ENCODE measurements at places on chromosomes 6 and 20.

GRCh38 chr6:130148181-130148580 lies 74.6 kb downstream of the SAMD3 start:
- no peak for DNase-seq

DNA sequence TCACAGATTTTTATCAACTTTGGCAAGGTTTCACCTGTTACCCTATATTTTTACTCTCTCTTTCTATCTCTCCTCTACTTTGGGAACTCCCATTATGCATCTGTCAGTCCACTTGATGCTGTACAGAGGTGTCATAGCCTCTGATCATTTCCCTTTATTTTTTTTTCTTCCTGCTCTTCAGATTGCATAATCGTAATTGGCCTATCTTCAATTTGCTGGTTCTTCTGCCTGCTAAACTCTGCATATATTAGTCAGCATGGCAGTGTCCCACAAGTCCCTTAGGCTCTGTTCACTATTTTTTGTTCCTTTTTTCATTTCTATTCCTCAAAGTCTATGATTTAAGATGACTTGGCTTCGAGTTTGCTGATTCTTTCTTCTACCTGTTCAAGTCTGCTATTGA lies 44.7 kb upstream of the MICB start:
- DNase-seq: no peak

DNA sequence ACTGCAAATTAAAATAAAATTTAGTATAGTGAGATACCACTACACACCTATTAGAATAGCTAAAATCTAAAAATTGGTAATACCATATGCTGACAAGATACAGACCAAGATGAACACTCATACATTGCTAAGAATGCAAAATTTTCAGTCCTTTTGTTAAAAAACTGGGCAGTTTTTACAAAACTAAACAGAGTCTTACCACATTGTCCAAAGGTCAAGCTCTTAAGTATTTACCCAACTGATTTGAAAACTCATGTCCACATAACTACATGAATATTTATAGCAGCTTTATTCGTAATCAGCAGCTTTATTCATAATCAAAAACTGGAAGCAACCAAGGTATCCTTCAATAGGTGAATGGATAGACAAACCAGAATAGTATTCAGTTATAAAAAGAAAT lies 10.0 kb downstream of the POLR3F start:
- DNase-seq: no peak

GRCh38 chr6:14883921-14884320 lies 361.9 kb upstream of the JARID2 start:
- no peak for DNase-seq

GRCh38 chr6:18171871-18172270 lies 16.6 kb downstream of the KDM1B start:
- DNase-seq: no peak

- DNase-seq: no peak
Observed at GRCh38 chr6:115675443-115675842, 385.2 kb downstream of the FRK start.

GRCh38 chr6:170063431-170063830 lies 227.4 kb downstream of the DLL1 start:
- DNase-seq: no peak

GRCh38 chr6:111069382-111070104 lies 17.8 kb upstream of the SLC16A10 start:
- DNase-seq: no peak

GRCh38 chr6:17086469-17086868 lies 15.4 kb upstream of the STMND1 start:
- peak; percentile 8 for DNase-seq

GRCh38 chr20:1426231-1426849 lies 33.5 kb upstream of the FKBP1A start:
- DNase-seq: no peak

- DNase-seq: peak; percentile 49
Observed at GRCh38 chr20:16821211-16822089, 73.3 kb downstream of the OTOR start.

DNA sequence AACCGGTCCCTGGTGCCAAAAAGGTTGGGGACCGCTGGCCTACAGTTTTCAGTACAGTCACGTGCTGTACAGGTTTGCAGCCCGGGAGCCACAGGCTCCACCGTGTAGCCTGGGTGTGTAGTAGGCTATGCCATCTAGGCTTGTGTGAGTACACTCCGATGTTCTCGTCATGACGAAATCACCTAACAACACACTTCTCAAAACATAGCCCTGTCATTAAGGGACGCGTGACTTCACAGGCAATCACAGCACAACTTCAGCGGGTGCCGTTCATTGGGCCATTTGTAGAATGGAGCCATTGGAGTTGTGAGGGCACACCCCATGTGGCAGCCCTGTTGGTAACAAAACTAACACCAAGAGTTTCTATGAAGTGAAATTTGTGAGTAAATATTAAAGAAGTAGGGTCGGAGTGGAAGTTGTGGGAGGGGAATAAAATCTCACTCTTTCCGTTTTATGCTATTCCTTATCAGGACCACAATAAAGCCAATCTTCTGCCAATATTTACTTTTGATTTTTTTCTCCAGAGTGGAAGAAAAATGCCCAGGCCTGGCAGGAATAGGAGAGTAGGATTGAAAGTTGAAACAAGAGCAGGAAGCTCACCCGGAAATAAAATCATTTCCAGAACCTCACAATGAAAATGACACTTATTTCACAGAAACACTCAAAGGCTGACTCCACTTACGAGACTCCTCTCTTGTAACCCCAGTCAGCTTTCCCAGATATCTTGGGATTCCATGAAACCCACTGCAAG lies 63.7 kb upstream of the PTPN1 start:
- no peak for DNase-seq

- DNase-seq: no peak
Observed at GRCh38 chr6:159399751-159400221, 230.6 kb downstream of the FNDC1 start.

- DNase-seq: no peak
Observed at GRCh38 chr20:16535277-16535676, 38.0 kb downstream of the KIF16B start.

DNA sequence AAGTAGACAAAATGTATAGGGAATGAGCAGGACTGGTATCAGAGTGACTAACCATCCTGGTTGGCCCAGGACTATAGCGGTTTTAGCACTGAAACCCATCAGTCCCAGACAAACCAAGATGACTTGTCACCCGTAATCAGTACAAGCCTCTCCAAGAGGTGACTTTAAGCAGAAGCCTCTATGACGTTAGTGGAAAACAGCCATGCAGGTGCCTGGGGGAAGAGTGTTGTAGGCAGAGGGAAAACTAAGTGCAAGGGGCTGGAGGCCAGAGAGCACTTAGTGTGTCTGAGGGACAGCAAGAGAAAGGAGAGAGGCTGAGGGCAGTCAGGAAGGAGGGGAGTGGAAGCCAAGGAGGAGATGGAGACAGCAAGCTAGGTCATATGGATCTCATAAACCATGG lies 2.1 kb downstream of the SGK2 start:
- DNase-seq: no peak

DNA sequence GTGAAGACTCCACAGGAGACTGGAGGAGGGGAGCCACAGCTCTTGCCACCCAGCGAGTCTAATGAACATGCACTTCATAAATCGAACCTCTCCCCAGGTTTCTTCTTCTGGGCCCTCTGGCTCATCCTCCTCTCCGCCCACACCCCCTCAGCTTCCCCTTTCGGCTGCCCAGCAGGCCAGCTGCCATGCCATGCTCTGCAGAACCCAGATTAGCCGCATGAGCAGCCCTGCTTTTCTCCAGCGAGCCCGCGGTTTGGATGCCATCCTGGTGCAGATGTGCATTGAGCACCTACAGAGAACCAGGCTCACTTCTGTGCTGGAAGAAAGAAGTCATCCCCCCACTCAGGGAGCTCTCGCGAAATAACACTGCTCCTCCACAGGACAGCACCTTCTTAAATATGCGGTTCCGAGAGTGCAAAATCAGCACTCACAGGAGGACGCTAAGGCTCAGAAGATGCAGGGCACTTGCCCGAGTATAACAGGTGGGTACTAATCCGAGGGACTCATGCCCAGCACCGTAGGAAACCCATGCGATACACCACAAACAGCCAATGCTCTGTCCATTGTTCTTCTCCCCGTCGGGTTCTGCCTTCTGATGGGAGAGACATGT lies 143.0 kb upstream of the THBS2 start:
- DNase-seq: no peak

DNA sequence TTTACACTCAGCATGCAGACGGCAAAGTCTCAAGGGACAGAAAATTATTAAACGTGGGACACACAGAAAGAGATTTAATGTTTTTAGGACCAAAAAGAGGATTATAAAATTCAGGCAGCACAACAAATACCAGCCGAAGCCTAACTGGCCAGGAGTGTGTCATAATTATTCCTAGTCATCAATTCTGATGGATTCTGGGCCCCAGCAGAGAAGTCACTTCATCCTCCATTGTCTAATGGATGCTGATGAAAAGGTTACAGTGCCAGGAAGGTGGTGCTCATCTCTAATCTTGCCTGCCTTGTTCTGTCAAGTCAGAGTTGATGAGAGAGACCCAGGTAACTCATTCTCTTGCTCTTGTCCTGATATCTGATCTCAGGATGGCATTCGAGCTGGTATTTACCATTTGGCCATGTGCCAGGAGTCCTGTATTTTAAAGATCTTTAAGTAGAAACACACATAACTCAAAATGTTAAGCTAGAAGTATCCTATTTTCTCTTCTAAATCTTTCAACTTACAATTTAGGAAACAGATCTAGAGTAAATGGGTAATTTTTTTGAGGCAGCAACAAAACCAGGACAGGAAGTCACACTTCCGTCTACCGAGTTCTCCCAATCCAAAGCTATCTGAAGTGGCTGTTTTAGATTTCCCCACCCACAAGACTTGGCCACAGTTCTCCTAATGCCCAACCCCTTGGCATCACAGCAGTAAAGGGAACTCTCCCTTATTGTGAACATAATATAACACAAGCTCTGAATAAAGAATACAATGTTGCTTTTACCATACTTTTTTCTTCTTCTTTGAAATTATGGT lies 50.0 kb downstream of the ADAT2 start:
- DNase-seq: no peak

DNA sequence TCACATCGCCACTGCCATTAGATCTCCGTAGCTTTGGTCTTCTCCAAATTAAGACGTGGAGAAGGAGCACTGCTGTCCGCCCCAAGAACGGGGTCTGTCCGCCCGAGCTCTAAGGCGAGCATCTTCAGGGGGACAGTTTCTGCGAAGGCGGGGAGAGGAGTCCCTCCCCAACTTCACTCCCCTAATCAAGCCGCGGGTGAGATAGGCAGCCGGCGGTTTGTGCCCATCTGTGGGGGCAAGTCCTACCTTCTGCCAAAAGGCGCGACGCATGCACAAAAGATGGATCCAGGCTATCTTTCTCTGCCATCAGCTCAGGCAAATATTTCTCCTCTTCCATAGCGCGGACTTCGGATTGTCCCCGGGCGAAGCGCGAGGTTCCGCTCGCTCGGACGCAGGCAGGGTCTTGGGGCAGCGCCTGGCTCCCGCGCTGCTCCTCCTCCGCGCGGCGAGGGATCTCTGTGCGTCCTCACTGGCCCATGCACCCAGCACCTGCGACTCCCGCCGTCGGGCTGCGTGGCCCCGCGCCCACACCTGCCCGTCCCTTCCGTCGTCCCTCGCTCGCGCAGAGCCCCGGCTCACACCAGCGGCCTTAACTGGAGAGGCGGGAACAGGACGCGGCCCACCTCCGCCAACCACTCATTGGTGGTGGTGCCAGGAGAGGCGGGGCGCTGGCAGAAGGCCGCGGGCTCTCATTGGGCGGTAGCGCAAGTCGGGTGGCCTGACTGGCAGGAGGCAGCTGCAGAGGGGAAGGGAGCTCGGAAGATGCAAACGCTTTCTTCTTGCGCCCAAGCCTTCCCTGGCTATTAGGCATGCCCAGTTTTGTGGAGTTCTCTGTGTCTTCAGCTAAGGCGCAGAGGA lies at the start of gene KHDRBS2:
Gene KHDRBS2 (minus strand): TSS at position 614 of the 858 bp plus-strand sequence.
- no peak for DNase-seq

- peak; percentile 94 for DNase-seq
Observed at GRCh38 chr6:44221291-44221960, 2.0 kb upstream of the SLC29A1 start.

GRCh38 chr20:36491901-36492617 lies 49.3 kb upstream of the MYL9 start:
- DNase-seq: no peak

DNA sequence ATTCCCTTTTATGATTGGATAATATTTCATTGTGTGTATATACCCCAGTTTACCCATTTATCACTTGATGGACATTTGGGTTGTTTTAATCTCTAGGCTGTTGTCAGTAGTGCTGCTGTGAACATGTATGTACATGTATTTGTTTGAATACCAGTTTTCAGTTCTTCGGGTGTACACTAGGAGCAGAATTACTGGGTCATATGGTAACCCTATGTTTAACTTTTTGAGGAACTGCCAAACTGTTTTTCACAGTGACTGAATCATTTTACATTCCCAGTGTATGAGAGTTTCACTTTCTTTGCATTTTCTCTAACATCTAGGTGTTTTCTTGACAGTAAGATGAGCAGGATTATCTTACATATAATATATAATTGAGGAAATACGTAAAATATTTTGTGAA lies 44.7 kb upstream of the ADIG start:
- DNase-seq: no peak

GRCh38 chr6:42993445-42993844 lies 9.1 kb downstream of the PPP2R5D start:
- no peak for DNase-seq

DNA sequence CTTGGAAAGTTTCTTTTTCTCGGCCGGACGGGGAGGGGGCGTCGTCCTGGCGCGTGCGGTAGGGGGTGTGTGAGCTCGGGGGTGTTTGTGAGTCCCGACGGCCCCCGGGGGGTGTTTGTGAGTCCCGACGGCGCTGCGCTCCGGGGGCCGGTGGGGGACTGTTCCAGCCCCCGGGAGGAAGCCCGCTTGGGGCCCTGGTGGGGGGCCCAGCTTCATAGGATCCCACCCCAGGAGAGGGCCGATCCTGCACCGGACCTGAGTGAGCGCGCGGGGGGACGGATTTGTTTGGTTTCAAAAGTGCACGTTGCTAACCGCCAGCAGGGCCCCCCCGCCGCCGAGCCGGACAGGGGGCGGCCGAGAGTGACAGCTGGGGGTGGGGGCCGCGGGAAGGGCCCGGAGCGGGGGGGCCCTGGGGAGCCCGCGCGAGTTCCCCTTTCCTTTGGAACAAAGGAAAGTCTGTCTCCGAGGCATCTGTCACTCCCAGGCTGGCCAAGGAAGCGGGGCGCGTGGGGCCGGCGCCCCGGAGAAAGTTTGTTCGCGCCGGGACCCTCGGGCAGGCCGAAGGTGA lies 485 bp downstream of the TGIF2 start:
- DNase-seq: no peak

DNA sequence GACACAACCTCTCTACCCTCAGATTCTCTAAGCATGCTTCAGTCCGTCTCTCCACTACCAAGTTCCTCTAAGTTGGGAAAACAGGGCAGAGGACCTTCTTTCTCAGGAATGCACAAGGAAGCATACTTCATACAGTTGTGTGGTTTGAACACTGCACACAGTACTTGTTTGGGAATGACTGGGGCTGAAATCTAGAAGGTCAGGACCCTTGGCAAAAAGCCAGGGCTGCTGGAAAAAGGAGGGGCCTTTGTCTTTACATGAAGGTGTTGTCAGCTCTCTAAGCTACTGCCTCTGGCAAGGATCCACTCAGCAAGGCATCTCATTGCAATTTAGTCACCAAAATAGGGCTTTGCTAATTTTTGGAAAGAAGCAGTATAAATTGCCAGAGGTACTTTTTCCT lies 20.7 kb upstream of the HEY2 start:
- DNase-seq: no peak

- DNase-seq: no peak
Observed at GRCh38 chr20:17848249-17849048, 120.1 kb downstream of the SNX5 start.
